Activated T-helper 1 cell treated with anti-CD3 and anti-CD28 coated beads, Interleukin-12 subunit alpha, Interleukin-12 subunit beta, Interleukin-2, Interleukin-4 antibody, amounts not matched to agents 30 ng/mL and 10 ng/mL and 1 ng/mL, durations not matched to agents 14 hours and 24 hours and 36 hours (primary cell): ENCODE measurements at places on chromosomes 7 and 10. TPM values are rescaled to one million over a fixed set of nuclear protein-coding genes. Genes with fewer than 3 reads are reported as not detected.
A peak's percentile ranks its signal among the peaks of the same experiment; 100 is the strongest.

DNA sequence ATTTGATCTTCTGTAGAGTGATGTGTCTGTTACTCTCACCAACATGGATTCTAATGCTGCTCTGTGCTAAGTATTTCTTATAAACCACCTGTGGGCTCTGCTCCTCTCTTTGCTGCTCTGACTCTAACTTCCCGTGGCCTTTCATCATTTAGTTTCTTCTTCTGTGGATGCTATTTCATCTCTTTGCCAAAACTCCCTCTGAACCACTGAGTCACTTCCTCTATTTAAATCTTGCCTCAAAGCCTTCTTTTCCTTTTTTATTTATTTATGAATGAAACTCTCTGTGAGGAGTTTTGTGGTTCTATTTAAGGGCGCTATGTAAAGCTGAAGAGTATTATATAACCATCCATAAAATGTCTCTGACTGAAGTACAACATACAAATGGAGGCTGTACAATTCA lies 538.5 kb downstream of the SUGCT start:
- H3K4me1 ChIP-seq, result peaks cover 9% of the 10 kb centered on the region
- no peak for DNase-seq
- H3K27ac ChIP-seq, result no peak overlapping the region
- no peak overlapping the region for H3K4me3 ChIP-seq
- H3K36me3 ChIP-seq, result no peaks in the 10 kb centered on the region

DNA sequence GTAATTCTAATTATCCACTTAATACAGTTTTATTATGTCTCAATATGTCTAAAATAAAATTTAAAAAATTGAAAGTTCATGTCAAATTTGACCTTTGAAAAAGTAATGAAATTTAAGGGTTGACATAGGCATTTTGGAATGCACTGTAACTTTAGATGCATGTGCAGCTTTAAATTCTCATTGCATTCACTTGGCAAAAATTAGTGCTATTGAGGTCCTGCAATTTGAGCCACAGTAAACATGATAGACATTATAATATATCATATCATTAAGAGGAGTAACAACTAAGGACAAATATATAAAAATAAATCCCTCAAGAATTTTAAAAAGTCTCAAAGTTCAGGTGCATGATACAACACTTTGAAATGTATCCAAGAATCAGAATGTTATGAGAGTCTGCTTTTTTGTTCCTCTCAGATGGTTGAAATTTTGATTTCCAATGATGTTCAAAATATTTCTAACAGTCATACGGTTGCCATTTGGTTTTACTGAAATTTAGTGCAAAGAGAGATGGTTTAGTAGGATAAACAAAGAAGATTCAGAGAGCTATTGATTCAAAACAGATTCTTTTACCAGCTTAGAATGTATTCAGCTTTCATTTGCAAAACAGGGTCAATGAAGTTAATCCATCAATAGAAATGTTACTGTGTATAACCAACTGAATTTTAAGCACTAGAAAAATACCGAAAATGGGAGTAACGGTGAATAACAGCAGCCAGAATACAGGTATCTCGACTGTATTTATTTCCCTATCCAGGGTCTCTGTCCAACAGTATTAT lies 71.8 kb downstream of the SEMA3A start:
- H3K27me3 ChIP-seq, result no peaks in the 10 kb centered on the region
- no peak for DNase-seq
- H3K4me1 ChIP-seq, result no peaks in the 10 kb centered on the region
- no peak overlapping the region for H3K4me3 ChIP-seq
- H3K27ac ChIP-seq, result no peak overlapping the region
- no peaks in the 10 kb centered on the region for H3K36me3 ChIP-seq

DNA sequence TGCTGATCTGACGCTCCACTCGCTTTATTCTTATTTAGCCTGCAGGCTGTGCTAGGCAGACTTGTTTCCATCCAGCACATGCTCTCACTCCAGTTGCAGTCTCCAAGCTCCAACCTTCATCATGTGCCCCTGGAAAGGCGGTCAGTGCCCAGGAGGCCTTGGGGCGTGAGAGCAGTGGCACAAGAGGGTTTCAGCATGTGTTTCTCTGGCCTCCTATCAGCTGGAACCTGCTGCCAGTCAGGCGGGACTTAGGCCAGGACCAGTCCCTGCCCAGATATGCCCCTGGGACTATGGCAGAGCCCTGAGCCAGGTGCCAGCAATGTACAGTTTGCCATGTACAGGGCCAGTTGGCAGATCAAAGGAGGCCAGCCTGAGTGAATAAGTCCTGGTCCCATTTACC lies 330.2 kb upstream of the FZD1 start:
- H3K4me3 ChIP-seq, result no peak overlapping the region
- H3K4me1 ChIP-seq, result peaks cover 4% of the 10 kb centered on the region
- DNase-seq, result no peak
- no peak overlapping the region for H3K27ac ChIP-seq
- no peaks in the 10 kb centered on the region for H3K27me3 ChIP-seq

- no peak overlapping the region for H3K4me3 ChIP-seq
- H3K27ac ChIP-seq, result no peak overlapping the region
Measured at GRCh38 chr7:133771788-133772419, 355.2 kb upstream of the LRGUK start.

DNA sequence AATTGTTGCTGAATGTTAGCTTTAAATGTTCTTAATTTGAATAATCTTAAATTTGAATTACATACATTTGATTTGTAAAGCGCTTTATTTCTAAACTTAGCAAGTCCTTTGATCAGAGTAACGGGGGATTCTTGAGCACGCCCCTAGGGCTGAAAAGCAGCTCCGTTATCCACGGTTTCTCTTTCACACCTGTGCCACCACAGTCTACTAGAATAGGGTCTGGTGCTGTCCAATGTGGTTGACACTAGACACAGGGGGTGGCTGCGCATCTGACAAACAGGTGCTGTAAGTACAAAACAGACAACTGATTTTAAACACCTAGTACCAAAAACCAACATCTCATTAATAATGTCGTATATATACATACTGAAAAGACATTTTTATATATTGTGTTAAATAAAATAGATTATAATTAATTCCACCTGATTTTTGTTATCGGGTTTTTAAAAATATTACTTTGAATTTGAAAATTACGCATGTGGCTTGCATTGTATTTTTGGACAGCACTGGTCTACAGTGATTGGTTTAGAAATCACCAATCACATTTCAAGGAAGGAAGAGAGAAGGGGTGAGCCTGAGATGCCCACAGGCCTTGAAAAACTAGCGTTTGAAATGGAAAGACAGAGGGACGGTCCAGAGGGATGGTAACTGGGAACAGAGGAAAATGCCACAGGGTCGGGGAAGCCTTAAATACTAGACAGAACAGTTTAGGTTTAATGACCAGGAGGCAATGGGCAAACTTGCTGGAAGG lies 7.3 kb downstream of the SEPHS1 start:
- peaks cover 30% of the 10 kb centered on the region for H3K36me3 ChIP-seq
- H3K4me3 ChIP-seq, result peak overlapping the region; percentile 60
- DNase-seq, result peak; percentile 25

GRCh38 chr7:139231513-139232376 lies 708 bp downstream of the UBN2 start:
- peak overlapping the region; percentile 44 for H3K27ac ChIP-seq
- peaks cover 27% of the 10 kb centered on the region for H3K27me3 ChIP-seq
- peak overlapping the region; percentile 100 for H3K4me3 ChIP-seq
- H3K36me3 ChIP-seq, result peaks cover 4% of the 10 kb centered on the region
- H3K4me1 ChIP-seq, result peaks cover 37% of the 10 kb centered on the region

GRCh38 chr10:14665304-14665703 lies 109.4 kb downstream of the FAM107B start:
- DNase-seq, result no peak
- H3K4me3 ChIP-seq, result no peak overlapping the region
- no peaks in the 10 kb centered on the region for H3K27me3 ChIP-seq
- H3K27ac ChIP-seq, result peak overlapping the region; percentile 35
- H3K4me1 ChIP-seq, result peaks cover 39% of the 10 kb centered on the region

- no peak for DNase-seq
- no peak overlapping the region for H3K27ac ChIP-seq
- no peaks in the 10 kb centered on the region for H3K36me3 ChIP-seq
- H3K4me1 ChIP-seq, result no peaks in the 10 kb centered on the region
- H3K4me3 ChIP-seq, result no peak overlapping the region
- H3K27me3 ChIP-seq, result no peaks in the 10 kb centered on the region
Measured at GRCh38 chr10:36608866-36609265, 516.5 kb upstream of the ANKRD30A start.

GRCh38 chr7:28588602-28589001 lies 176.3 kb downstream of the CREB5 start:
- no peaks in the 10 kb centered on the region for H3K36me3 ChIP-seq
- no peak overlapping the region for H3K4me3 ChIP-seq
- H3K27me3 ChIP-seq, result peaks cover 2% of the 10 kb centered on the region

GRCh38 chr7:20216406-20217036 lies 663 bp downstream of the MACC1 start:
- H3K27me3 ChIP-seq, result no peaks in the 10 kb centered on the region
- no peak overlapping the region for H3K4me3 ChIP-seq
- H3K27ac ChIP-seq, result no peak overlapping the region
- DNase-seq, result no peak
- H3K4me1 ChIP-seq, result no peaks in the 10 kb centered on the region

- DNase-seq, result no peak
- no peak overlapping the region for H3K27ac ChIP-seq
- peaks cover 3% of the 10 kb centered on the region for H3K36me3 ChIP-seq
- no peak overlapping the region for H3K4me3 ChIP-seq
Measured at GRCh38 chr10:124047427-124048152, 45.8 kb downstream of the CHST15 start.

DNA sequence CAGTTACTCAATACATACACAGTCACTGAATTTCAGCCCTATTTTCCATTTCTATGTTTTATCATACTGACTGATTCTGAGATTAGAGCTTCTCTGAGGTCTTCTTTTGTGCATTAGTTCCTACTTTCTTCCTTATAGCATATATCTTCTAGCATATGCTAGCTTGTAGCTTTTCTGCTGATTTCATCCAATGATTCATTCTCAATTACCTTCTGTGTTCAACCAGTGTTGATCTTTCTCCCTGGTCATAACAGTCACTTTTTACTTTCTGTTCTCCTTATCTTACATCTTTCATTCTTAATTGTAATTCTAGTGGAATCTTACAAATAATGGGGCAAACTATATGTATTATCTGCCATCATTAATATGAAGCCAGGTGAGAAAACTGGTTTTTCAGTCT lies 159.5 kb upstream of the HGF start:
- H3K4me3 ChIP-seq, result no peak overlapping the region
- H3K4me1 ChIP-seq, result no peaks in the 10 kb centered on the region
- H3K27ac ChIP-seq, result no peak overlapping the region

DNA sequence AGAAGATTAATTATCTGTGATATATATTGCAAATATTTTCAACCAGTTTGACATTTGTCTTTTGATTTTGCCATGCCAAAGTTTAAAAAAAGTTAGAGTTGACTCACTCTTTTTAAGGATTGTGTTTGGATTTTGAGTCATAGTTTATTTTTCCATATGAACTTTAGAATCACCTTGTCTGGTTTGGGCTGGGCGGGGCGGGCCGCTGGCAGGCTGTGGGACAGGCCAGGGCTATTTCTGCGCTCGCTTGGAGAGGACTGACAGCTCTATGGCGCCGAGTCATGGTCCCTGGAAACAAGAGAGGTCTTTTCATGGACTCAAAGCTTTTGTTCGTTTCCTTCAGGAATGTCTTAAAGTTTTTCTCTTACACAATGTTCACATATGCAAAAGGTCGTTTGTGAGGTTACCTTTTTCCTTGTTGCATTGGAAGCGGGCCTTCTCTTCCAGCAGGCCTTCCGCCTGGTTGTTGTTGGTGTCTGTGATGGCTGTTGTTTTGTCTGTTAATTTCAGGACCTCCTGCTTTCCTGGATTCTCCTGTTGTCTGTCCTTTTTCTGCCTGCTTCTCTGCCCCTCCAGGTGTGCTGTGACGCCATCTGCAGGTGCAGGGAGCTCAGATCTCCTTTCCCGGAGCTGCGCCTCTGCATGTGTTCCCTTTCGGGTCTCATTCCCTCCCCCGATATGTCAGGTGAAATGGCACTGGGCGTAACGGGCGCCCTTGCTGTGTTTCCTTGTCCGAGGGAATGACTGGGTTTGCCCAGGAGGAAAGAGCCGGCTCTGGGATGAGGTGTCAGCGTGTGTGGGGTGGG lies 53.8 kb downstream of the INPP5A start:
- H3K4me3 ChIP-seq, result no peak overlapping the region
- H3K36me3 ChIP-seq, result peaks cover 9% of the 10 kb centered on the region
- H3K4me1 ChIP-seq, result peaks cover 47% of the 10 kb centered on the region
- peaks cover 4% of the 10 kb centered on the region for H3K27me3 ChIP-seq

- no peaks in the 10 kb centered on the region for H3K27me3 ChIP-seq
- DNase-seq, result no peak
- H3K27ac ChIP-seq, result no peak overlapping the region
- no peaks in the 10 kb centered on the region for H3K36me3 ChIP-seq
Measured at GRCh38 chr7:86788948-86789347, 145.2 kb downstream of the GRM3 start.

DNA sequence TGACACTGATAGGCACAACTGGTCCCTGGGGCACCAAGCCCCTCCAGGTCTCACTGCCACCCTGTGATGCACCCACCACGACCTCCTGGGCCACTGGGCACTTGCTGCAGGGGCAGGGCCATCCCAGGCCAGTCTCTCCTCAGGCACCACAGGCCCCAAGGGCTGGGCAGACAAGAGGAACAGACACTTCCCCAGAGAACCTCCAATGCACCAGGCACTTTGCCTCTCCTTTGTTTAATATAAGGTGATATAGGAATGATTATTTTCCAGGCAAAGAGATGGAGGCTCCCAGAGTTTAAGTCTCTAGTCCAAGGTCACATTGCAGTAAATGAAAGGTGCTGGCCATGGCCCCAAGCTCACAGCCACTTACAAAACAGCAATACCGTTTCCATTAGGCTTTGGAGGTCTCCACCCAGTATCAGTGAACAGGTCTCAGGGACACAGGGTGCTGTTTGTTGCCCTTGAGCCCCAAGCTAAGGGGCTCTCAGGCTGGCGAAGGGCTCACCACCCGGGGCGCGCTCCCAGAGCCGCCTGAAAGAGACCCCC lies 4.5 kb downstream of the DEPP1 start:
- no peaks in the 10 kb centered on the region for H3K27me3 ChIP-seq
- no peaks in the 10 kb centered on the region for H3K36me3 ChIP-seq
- no peak for DNase-seq
- H3K27ac ChIP-seq, result no peak overlapping the region
- peaks cover 40% of the 10 kb centered on the region for H3K4me1 ChIP-seq
- peak overlapping the region; percentile 75 for H3K4me3 ChIP-seq

- H3K27me3 ChIP-seq, result no peaks in the 10 kb centered on the region
- peaks cover 8% of the 10 kb centered on the region for H3K36me3 ChIP-seq
- DNase-seq, result peak; percentile 59
- peaks cover 59% of the 10 kb centered on the region for H3K4me1 ChIP-seq
Measured at GRCh38 chr7:131188367-131189339, 139.0 kb upstream of the MKLN1 start.

GRCh38 chr10:121551210-121551885 lies 46.9 kb downstream of the FGFR2 start:
- no peak for DNase-seq
- H3K27me3 ChIP-seq, result peaks cover 1% of the 10 kb centered on the region
- no peaks in the 10 kb centered on the region for H3K4me1 ChIP-seq
- no peak overlapping the region for H3K4me3 ChIP-seq
- no peak overlapping the region for H3K27ac ChIP-seq

GRCh38 chr7:103432712-103433111 lies 13.3 kb downstream of the SLC26A5 start:
- no peaks in the 10 kb centered on the region for H3K36me3 ChIP-seq
- no peak overlapping the region for H3K4me3 ChIP-seq
- H3K27ac ChIP-seq, result no peak overlapping the region
- no peaks in the 10 kb centered on the region for H3K4me1 ChIP-seq
- H3K27me3 ChIP-seq, result peaks cover 7% of the 10 kb centered on the region
- DNase-seq, result no peak

- no peaks in the 10 kb centered on the region for H3K4me1 ChIP-seq
- no peaks in the 10 kb centered on the region for H3K27me3 ChIP-seq
- DNase-seq, result no peak
- no peak overlapping the region for H3K4me3 ChIP-seq
Measured at GRCh38 chr10:50968386-50969091, 83.1 kb upstream of the A1CF start.

Gene ZNF853
- 0.41 and 0.42 TPM in 2 replicates for total RNA-seq

Gene CC2D2B
- total RNA-seq, result 0.60 and 0.96 TPM in 2 replicates

Gene FRAT1
- total RNA-seq, result 3.0 and 3.3 TPM in 2 replicates

Gene ELN
- not detected in 2 replicates for total RNA-seq

Gene ERV3-1
- 6.7 and 8.7 TPM in 2 replicates for total RNA-seq

Gene PURB
- 42.1 and 42.6 TPM in 2 replicates for total RNA-seq
